ENCODE measurements at places on chromosomes 6 and 20. TPM values are rescaled to one million over a fixed set of nuclear protein-coding genes. Genes with fewer than 3 reads are reported as not detected.

DNA sequence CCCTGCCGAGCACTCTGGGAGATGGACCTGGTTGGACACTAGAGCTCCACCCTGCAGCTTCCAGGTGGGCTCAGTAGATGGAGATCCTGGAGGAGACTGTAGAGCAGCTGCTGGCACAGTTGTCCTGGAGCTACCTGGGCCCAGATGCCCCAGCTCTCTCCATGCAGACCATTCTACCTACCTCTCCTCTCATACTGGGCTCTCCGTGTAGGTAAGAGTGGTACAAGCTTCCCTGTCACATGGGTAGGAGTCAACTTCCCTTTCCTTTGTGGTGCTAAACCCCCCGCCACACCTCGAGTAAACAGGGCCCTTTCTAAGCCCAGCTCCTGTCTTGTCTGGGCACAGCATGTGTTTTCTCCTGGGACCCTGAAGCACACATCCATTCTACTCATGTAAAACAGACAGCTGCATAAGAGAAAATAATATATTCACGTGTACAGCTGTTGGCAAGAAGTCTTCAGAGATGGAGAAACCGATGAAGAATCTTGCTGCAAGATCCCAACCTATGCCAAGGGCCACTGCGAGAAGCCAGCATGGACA, 108.1 kb upstream of the DUSP22 start:
- DNase-seq: no peak

GRCh38 chr6:46370622-46371021, 120.6 kb downstream of the RCAN2 start:
- no peak for DNase-seq

DNA sequence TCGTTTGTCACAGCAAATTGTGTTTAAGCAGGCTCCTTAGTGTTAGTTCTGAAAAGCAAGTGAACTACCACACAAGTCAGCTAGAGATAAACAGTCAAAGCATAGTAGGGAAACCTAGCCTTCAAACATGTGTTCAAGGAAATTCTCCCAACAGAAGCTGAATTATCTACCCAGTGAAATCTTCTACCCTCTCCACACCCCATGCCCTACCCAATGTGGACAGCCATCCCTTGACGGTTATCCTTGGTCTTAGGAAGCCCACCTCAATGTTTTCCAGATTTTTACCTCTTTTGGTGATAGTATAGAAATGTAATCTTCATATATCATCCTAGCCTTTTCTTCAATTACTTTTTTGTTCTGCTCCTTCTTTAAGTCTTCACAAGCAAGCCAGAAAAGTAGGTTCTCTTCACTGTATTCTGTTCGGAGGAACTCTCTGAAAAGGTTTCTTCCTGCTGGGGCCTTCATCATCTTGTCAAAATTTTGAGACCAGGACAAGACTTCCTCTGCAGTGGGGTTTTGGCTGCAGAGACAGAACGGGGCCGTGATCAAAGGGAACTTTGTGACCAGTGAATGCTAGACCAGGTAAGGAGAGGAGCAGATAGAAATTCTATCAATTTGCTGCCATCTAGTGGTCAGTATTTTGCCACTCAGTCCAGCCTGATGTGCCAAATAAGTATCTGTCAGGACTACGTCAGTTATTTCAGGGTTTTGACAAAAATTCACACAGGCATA, 21.6 kb upstream of the MTRF1L start:
- no peak for DNase-seq

DNA sequence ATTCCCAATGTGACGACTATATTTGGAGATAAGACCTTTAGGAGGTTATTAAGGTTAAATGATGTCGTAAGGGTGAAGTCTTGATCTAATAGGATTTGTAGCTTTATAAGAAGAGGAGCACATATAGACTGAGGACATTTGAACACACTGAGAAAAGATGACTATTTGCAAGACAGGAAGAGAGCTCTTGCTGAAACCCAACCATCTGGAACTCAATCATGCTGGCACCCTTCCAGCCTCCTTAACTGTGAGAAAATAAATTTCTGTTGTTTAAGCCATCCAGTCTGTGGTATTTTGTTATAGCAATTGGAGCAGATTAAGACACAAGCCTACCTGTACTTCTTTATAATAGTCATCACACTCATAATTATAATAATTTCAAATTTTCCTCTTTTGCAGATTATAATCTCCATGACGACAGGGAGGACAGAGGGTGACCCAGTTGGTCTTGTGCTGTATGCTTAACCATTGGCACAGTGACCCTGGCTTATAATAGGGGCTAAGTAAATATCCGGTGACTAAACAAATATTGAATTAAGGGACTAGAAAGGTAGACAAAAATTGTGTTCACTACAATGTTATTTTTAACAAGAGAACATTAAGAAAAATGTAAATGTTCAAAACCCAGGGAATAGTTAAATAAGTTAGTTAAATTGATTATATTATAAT, 206.4 kb upstream of the HDDC2 start:
- DNase-seq: no peak

DNA sequence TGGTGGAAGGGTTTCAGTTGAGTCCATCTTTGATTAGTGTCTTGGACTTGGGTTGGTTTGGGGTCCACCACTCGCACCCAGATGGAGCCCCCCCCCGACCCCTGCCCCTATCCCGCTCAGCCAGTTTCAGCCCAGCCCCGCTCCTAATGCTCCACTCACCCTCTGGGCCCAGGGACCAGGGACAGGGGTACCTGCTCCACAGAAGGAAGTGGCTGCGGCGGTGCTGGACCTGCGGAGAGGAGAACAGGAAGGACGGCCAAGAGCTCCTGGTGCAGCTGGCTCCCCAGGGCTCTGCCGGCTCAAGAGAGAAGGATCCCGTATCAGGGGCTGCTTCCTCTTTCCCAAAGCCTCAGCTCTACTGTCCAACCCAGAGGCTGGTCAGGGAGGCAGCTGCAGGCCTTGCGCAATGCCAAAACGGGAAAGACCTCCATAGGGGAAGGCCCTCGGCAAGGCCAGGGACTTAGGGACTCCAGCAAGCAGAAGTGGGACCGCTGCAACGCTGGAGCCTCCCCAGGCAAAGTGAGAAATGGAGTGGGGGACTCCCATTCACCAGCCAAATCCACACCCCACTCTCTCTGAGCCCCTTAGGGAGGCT, at the start of gene SIGLEC1:
SIGLEC1 (minus strand) TSS at position 322 of the 595 bp plus-strand sequence. CDS start 5,472 bp downstream, outside the sequence.
- DNase-seq: peak; percentile 61

GRCh38 chr6:44737829-44738528, 350.5 kb downstream of the CDC5L start:
- no peak for DNase-seq

DNA sequence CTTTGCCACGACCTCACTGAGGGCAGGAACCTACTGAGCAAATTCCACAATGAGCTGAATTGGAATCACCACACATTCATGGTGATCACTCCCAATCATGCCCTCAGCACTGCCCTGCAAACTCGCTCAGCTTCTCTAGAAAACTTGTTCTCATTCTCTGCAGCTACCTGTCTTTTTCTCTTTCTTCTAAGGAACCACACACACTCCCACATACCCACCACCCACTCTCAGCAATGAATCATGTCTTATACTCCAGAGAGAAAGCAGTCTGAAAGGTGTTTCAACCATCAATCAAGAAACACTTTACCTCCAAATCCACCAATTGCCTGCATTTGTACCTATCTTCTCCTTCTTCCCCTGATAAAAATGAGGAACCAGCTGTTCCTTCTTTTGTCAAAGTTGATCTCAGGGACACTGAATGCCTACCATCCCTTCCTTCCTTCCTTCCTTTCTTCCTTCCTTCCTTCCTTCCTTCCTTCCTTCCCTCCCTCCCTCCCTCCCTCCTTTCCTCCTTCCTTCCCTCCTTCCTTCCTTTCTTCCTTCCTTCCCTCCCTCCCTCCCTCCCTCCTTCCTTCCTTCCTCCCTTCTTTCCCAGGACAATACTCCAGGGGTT, 84.6 kb upstream of the SGK1 start:
- DNase-seq: no peak

GRCh38 chr20:37670351-37670791, 23.5 kb upstream of the CTNNBL1 start:
- DNase-seq: peak; percentile 55

Gene BCAS1
- total RNA-seq: not detected

Gene GJA10
- total RNA-seq: not detected

Gene MTFR2
- 0.95 TPM for total RNA-seq

Gene MEI4
- total RNA-seq: not detected

Data from psoas muscle (tissue), 8 donors.